ENCODE measurements at places on chromosomes 11 and 22. TPM values are rescaled to one million over a fixed set of nuclear protein-coding genes. Genes with fewer than 3 reads are reported as not detected.

The OR5W2 gene
- total RNA-seq = not detected

The APOA4 gene
- not detected for total RNA-seq

The BCO2 gene
- 1.8 TPM for total RNA-seq

The SLCO2B1 gene
- total RNA-seq = 0.13 TPM

The STK33 gene
- total RNA-seq = 0.11 TPM

The LINC01488 gene
- total RNA-seq = not detected

The NRIP3 gene
- 4.0 TPM for total RNA-seq

The TH gene
- total RNA-seq = not detected

All from pulmonary artery endothelial cell (primary cell).